Thoracic aorta (tissue), 2 donors: ENCODE measurements at places on chromosomes 3 and 15.
A peak's percentile ranks its signal among the peaks of the same experiment; 100 is the strongest.

DNA sequence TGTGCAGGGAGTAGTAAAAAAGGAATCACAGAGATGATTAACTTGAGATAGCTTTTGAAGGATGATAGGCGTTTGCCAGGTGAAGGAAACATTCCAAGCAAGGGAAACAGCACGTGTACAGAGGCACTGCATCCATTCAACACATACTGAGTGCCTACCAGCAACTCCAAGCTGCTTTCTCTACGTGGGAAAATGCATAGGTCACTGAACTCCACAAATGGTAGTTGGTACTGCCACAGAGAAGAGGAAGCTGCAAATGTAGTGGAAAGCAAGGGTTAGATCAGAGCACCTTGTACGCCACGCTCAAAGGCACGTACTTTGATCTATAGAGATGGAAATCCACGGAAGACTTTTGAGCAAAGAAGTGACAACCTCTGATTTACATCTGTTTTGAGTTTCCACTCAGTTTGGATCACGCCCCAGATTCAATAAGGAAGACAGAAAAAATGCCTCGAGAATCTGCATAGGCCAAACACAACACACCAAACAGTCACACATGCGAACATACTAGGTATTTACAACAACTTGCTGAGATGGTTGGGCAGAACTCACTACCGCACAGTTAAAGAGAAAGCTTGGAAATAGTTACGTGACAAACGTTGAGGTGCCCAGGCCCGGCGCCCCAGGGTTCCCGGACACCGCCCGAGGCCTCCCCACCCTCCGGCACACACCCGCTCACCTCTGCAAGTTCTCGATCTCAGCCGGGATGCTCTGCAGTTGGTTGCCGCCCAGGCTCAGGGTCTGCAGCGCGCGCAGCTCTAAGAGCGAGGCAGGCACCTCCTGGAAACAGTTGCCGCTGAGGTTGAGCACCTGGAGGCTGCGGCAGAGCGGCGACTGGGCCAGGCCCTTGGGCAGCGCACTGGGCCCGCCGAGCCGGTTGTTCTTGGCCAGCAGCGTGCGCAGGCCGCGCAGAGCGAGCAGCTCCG, 826 bp downstream of the LRRC58 start:
- H3K27ac ChIP-seq = peak overlapping the region; percentile 69
- H3K36me3 ChIP-seq = no peaks in the 10 kb centered on the region
- peaks cover 35% of the 10 kb centered on the region for H3K4me1 ChIP-seq
- peak overlapping the region; percentile 73 for H3K4me3 ChIP-seq
- no peak for DNase-seq

GRCh38 chr3:46923559-46924350, 46.2 kb downstream of the PTH1R start:
- H3K27ac ChIP-seq = no peak overlapping the region
- peaks cover 46% of the 10 kb centered on the region for H3K36me3 ChIP-seq
- H3K27me3 ChIP-seq = no peaks in the 10 kb centered on the region

- H3K4me3 ChIP-seq = no peak overlapping the region
- H3K27me3 ChIP-seq = no peaks in the 10 kb centered on the region
- H3K36me3 ChIP-seq = no peaks in the 10 kb centered on the region
These were observed 370.4 kb upstream of the CDIN1 start for GRCh38 chr15:36208868-36209582.

DNA sequence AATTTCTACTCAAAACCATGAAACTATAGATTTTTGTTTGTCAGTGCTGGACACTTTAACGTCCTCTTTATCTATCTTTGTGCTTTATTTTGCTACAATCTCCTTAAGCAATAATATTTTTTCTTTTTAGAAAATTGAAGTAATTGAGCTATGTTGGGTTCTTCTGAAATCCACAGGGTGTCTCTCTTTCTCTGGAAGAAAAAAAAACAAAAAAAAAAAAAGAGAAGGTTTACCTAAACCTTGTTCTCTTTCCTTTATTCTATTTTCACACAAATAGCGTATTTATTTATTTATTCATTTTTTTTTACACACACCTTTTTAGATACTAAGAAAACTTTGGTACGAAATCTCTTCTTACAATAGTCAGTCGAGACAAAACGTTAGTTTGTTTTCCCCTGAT, 601.0 kb downstream of the EDEM1 start:
- no peak overlapping the region for H3K27ac ChIP-seq
- no peak for DNase-seq
- no peaks in the 10 kb centered on the region for H3K27me3 ChIP-seq
- no peak overlapping the region for H3K4me3 ChIP-seq
- no peaks in the 10 kb centered on the region for H3K4me1 ChIP-seq

GRCh38 chr3:89303701-89304100, 196.3 kb downstream of the EPHA3 start:
- no peaks in the 10 kb centered on the region for H3K4me1 ChIP-seq
- no peaks in the 10 kb centered on the region for H3K27me3 ChIP-seq
- no peak overlapping the region for H3K4me3 ChIP-seq
- no peaks in the 10 kb centered on the region for H3K36me3 ChIP-seq
- DNase-seq = no peak

GRCh38 chr3:52087731-52088130, 31.4 kb upstream of the DUSP7 start:
- H3K27me3 ChIP-seq = no peaks in the 10 kb centered on the region
- no peak overlapping the region for H3K27ac ChIP-seq
- H3K36me3 ChIP-seq = no peaks in the 10 kb centered on the region
- H3K4me1 ChIP-seq = peaks cover 53% of the 10 kb centered on the region
- DNase-seq = no peak

- H3K27me3 ChIP-seq = no peaks in the 10 kb centered on the region
- H3K4me1 ChIP-seq = no peaks in the 10 kb centered on the region
- no peak overlapping the region for H3K27ac ChIP-seq
- H3K36me3 ChIP-seq = no peaks in the 10 kb centered on the region
- H3K4me3 ChIP-seq = no peak overlapping the region
These were observed 12.0 kb upstream of the CDIN1 start for GRCh38 chr15:36567445-36567844.

DNA sequence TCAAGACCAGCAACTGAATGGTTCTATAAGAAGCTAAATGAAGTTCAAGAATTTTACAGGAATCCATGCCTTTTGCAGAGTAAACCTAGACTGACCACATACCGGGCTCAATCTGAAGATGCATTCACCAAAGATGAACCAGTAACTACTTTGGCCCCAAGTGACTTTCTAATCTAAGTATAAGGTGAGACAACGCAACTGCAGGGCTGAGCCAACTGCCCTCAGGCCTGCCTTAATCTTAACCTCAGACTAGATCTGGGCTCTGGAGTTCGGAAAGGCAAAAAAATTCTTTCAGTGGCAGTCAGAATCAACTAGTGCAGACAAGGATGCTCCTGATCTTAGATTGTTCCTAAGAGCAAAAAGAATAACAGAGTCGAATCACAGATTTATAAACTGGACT, 48.3 kb downstream of the EXD1 start:
- H3K4me1 ChIP-seq = no peaks in the 10 kb centered on the region
- no peaks in the 10 kb centered on the region for H3K27me3 ChIP-seq
- H3K4me3 ChIP-seq = no peak overlapping the region
- no peak for DNase-seq
- no peak overlapping the region for H3K27ac ChIP-seq

- no peaks in the 10 kb centered on the region for H3K4me1 ChIP-seq
- no peak overlapping the region for H3K4me3 ChIP-seq
These were observed 210.5 kb downstream of the DOCK3 start for GRCh38 chr3:50885070-50885850.

- no peaks in the 10 kb centered on the region for H3K4me1 ChIP-seq
- no peak overlapping the region for H3K4me3 ChIP-seq
- no peak overlapping the region for H3K27ac ChIP-seq
- H3K36me3 ChIP-seq = no peaks in the 10 kb centered on the region
- no peaks in the 10 kb centered on the region for H3K27me3 ChIP-seq
- DNase-seq = no peak
These were observed 8.7 kb downstream of the SLC27A2 start for GRCh38 chr15:50190723-50191122.

DNA sequence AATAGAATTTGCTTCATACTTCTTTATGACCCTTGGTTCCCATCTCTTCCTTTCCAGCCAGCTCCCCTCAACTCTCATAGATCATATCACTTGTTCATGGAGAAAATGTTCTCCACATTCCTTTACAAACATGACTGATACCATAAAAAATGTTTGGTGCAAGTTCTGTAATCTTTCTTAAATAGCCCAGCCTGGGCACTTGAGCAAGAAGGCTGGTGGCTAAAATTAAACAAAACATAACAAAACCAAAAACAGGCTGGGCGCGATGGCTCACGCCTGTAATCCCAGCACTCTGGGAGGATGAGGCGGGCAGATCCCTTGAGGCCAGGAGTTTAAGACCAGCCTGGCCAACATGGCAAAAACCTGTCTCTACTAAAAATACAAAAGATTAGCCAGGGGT, 8.9 kb upstream of the POLR2M start:
- no peak for DNase-seq
- peak overlapping the region; percentile 90 for H3K27ac ChIP-seq
- no peaks in the 10 kb centered on the region for H3K27me3 ChIP-seq
- peak overlapping the region; percentile 45 for H3K4me3 ChIP-seq
- peaks cover 22% of the 10 kb centered on the region for H3K4me1 ChIP-seq
- no peaks in the 10 kb centered on the region for H3K36me3 ChIP-seq
